Bronchial epithelial cell (primary cell): ENCODE measurements at places on chromosomes 7 and 10. TPM values are rescaled to one million over a fixed set of nuclear protein-coding genes. Genes with fewer than 3 reads are reported as not detected.

NEURL1 gene
- total RNA-seq, result 1.1 and 5.1 TPM in 2 replicates

- no peak for DNase-seq
Observed at GRCh38 chr10:55283031-55283430, 482.0 kb upstream of the PCDH15 start.

DIP2C gene
- 0.53 and 0.64 TPM in 2 replicates for total RNA-seq

NRG3 gene
- not detected in 2 replicates for total RNA-seq

OR6B1 gene
- total RNA-seq, result not detected in 2 replicates

ADCY1 gene
- total RNA-seq, result 0.79 and 1.0 TPM in 2 replicates

PNLIP gene
- total RNA-seq, result under 0.01 TPM in 2 replicates

KAZALD1 gene
- 1.6 and 4.0 TPM in 2 replicates for total RNA-seq

DNA sequence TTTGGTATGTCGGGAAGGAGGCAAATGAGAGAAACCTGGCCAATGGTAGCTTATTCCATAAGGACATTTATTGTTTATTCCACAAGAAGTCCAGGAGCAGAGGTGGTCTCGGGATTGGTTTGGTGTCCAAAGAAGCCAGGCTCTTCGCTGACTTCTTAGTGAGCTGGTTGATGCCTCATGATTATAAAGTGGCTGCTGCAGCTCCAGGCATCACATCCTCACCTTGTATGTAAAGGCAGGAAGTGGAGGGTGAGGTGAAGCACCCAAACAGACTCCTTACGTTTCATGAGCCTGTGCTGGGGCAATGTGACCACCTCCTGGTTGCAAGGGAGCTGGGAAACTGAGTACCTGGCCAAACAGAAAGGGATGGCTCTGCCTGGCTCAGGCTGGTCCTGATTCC is 92.4 kb downstream of the MYL10 start:
- DNase-seq, result no peak

- no peak for DNase-seq
Observed at GRCh38 chr7:5041047-5041446, 4.6 kb upstream of the RBAK start.

DNA sequence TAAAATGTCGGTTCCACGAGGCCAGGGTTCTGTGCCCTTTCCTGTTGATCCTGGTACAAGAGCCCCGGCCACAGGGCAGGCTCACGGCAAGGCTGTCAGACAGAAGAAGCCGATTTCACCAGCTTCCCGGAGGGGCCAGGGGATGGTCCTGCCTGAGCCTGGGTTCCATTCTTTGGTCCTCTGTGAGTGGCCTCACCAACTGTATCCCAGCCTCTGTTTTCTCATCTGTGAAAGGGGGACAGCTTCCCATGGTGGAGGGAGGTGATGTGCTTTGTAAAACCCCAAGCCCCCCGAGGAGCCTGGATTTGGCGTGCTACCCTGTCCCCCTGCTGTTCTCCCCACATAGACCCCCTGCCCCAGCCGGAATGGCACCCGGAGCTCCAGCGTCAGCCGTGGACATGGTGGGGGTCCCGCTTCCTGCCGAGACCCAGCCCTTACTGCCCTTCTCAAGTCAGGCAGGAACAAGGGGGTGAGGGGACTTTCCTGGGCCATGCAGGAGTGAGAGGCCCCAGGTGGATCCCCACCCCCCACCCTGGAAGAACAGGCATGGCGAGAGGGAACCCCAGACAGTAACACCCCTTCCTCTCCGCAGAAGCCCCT is 28.3 kb upstream of the ELFN1 start:
- DNase-seq, result no peak

- DNase-seq, result peak; percentile 87
Observed at GRCh38 chr7:23022258-23022769, 8.4 kb upstream of the HYCC1 start.

TMEM176B gene
- total RNA-seq, result not detected in 2 replicates

GRCh38 chr7:151792636-151793035 is 84.3 kb downstream of the PRKAG2 start:
- DNase-seq, result no peak

GNAT3 gene
- not detected in 2 replicates for total RNA-seq

- no peak for DNase-seq
Observed at GRCh38 chr7:137828456-137828855, 18.3 kb downstream of the DGKI start.

ITGB8 gene
- 10.5 and 13.8 TPM in 2 replicates for total RNA-seq

DNA sequence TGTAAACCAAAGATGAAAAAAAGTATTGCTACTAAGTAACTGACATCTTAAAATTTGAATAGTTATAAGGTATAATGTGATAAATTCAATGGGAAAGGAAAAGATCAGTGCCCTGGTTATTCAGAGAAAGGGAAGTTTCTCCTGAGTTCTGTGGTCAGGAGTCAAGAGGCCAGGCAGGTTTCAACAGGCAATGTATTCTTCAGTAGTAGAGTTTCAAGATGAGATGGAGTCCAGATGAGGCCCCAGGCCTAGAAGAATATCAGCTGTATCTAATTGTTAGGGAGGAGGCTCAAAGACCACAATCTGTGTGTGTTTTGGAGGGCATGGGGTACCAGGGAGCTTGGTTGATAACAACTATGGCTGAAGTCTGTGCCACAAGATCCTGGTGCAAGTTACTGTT is 101.4 kb upstream of the DLX6 start:
- DNase-seq, result peak; percentile 70

KCND2 gene
- total RNA-seq, result under 0.01 TPM in 1 of 2 replicates, not detected in the other

DNA sequence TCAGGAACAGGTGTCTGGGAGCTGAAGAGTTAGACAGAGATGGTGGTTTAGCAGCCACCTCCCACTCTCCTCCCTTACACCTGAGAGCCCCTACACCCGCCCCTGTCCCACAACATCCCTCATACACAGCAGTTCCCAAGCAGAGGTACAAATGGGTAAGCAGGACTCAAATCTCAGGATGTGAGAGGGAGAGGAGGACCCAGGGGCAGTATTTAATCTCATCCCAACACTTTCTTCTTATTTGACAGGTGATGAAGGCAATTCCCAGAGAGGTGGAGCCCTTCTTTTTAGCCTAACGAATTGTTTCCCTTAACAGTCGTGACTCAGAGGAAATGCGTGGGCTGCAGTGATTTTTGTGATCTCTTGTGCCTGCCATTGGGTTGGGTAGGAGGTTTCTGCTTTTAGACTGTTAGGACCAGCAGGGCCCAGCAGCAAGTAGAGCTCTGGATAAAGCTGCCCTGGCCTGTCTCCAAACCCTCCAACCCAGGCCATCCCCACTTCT is 191.3 kb downstream of the HECW1 start:
- DNase-seq, result peak; percentile 64

PAX4 gene
- total RNA-seq, result not detected in 2 replicates

DNA sequence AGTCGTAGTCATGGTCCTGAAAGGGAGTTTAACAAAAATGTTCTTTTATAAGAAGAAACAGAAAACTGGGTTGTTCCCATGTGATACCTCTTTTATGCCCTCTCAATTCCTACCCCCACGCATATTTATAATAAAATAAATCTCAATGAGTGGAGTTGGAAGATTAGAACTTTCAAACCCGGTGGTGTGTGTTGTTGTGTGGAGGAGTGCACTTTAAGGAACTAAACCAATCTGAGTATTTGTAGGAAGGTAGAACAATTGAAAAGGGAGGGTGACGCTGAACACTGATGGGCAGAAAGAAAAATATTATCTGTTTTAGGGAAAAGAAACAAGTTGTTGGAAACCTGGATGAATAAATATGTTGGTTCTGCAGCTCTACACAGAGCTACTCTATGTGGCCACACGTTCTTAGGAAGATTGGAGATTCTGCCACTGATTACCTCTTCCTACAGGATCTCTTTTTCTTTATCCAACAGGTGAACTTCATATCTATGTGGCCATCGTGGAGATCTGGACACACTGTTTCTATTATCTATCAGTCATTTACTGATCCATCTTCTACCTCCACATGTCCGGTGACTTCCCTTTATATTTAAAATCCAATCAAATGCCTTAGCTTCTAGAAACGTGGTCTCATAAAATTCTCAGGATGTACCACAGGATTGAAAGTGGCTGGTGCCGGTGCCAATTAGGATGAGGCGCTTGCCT is 13.1 kb upstream of the GATA3 start:
- DNase-seq, result no peak

- peak; percentile 4 for DNase-seq
Observed at GRCh38 chr7:149423449-149424110, 37.3 kb downstream of the ZNF777 start.

- DNase-seq, result no peak
Observed at GRCh38 chr10:3222068-3222467, 49.5 kb upstream of the PITRM1 start.

DNA sequence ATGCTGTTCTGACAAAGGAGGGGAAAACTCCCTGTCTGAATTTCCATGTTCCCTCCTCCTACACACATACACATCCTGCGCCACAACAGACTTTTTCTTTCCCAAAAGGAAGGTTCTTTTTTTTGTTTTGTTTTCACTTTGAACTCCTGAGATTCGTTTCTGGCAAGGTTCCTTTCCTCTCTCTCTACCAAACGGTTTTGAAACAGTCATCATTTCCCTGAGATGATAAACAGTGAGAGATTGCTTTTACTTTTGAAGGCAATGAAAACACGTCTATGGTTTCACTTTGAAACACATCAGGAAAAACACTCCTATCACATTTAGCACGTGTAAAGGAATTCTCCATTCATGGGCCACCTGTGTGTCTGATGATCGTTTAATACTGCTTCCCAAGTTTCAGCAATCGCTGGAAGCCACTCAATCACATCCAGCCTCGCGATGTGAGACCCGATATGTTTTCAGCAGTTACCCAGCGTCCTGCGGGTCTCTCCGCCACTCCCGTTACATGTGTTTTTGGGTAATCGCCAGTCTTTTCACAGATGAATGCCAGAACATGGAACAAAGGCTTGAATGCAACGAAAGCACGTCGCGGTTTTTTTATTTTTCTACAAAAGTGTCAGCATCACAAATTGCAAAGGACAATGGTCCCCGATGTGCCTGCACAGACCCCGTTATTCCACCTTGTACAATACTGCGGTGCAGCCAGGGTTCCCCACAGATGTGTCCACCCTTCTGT is 62.8 kb upstream of the CUX1 start:
- peak; percentile 27 for DNase-seq

DNA sequence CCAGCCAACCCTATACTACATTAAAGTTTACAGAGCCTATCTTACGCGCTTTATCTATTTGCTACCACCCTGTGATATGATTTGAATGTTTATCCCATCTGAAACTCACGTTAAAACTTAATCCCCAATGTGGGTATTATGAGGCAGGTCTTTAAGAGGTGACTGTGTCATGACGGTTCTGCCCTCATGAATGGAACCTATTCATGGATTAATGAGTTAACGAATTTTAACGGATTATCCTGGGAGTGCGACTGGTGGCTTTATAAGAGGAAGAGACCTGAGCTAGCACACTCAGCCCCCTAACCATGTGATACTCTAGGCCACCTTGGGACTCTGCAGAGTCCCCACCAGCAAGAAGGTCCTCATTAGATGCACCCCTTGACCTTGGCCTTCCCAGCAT is 37.8 kb downstream of the SRPK2 start:
- no peak for DNase-seq

DNA sequence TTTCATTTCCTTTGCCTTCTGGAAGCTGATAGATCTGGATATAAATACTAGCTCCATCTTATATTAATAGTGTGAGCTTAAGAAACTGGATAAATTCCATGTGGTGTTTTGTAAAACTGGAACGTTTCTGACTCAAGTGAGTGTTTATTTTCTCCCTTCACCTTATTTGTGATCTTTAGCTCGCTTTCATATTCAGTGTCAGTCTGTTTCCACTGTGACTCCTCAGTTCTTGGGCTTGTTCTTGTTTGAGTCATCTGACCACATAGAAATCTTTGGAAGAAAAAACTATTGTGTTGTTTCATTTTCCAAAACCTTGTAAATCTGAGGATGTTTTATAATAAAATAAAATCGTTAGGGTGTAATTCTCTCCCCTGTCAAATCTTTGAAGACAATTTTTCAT is 186.4 kb downstream of the POLR1F start:
- peak; percentile 22 for DNase-seq

DNA sequence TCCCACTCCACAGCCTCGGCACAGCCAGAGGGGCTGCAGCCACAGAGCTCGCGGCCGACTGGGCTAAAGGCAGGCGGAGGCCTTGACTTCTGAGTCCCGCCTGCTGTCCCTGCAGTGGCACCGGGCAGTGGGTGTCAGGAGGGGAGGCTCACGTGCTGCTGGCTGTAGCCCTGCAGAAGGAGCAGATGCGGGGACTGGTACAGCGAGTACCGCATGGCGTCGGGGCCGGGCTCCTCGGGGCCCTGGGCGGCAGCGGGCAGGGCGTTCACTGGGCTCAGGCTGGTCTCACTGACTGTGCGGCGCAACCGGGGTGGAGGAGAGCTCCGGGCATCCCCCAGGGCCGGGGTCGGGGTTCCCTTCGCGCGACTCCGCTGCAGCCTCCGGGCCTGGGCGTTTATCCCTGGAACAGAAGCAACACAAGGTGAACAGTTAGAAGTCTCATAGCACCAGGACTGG is 25.6 kb downstream of the PAPOLB start:
- no peak for DNase-seq

GRCh38 chr7:24764972-24765744 is 7.9 kb upstream of the GSDME start:
- no peak for DNase-seq

SYCE1 gene
- not detected in 2 replicates for total RNA-seq

DNA sequence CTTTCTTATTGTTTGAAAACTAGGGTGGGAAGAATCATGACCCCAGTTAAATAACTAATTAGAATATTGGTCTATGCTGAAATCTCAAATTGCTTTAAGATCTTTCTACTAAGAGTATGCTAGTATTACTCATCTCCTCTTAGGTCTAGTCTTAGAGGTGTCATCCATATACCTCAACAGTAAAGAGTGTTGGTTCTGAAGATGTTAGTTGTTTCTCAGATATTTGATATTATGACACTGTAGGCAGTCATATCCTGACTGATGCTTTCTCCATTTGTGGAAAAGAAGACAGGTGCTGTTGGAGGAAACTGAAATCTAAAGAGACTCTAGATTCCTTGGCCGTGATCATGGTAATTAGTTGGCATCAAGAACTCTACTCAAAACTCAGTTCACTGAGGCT is 21.2 kb downstream of the BPGM start:
- DNase-seq, result peak; percentile 91

CYP2C19 gene
- 0.26 and 1.2 TPM in 2 replicates for total RNA-seq

DNA sequence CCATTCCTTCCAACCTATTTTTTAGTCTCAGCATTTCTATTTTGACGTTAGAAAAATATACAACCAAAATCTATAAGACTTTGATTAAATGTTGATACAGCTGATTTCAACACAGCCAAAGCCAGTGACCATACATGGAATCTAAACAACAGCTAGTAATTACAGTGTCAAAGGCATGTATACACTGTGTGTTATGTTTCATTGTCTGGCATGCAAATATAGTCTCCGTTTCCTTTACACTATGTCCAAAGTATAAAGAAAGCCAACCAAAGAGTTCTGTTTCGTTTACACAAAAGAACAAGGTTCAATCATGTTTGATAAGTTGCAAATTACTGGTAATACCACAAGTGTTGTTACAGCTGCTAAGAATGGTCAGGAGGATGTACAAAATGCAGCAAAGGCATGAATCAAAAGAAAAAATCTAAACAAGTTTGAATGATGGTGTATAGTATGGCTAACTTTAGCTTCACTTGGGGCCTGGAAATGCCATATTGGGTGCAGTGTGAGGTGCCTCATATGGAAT is 268.3 kb upstream of the FERD3L start:
- no peak for DNase-seq

DNA sequence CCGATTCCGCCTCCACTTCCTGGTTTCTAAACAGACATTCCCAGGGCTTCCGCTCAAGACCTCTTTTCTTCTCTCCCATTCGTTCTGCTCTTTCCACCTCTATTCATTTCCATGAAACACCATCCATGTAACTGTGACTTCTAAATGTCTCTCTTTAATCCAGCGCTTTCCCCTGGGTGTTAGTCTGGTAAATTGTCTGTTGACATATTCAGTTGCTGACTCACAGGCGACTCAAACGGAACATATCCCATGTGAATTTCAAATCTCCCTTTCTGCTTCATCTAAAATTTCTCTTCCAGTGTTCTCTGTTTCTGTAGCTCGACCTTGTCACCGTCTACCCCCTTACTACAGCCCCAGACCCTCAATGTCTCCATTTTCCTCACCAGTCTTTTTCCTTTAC is 119.1 kb downstream of the PFKFB3 start:
- peak; percentile 59 for DNase-seq
